ENCODE measurements at places on chromosomes 16 and 17. TPM values are rescaled to one million over a fixed set of nuclear protein-coding genes. Genes with fewer than 3 reads are reported as not detected.

DNA sequence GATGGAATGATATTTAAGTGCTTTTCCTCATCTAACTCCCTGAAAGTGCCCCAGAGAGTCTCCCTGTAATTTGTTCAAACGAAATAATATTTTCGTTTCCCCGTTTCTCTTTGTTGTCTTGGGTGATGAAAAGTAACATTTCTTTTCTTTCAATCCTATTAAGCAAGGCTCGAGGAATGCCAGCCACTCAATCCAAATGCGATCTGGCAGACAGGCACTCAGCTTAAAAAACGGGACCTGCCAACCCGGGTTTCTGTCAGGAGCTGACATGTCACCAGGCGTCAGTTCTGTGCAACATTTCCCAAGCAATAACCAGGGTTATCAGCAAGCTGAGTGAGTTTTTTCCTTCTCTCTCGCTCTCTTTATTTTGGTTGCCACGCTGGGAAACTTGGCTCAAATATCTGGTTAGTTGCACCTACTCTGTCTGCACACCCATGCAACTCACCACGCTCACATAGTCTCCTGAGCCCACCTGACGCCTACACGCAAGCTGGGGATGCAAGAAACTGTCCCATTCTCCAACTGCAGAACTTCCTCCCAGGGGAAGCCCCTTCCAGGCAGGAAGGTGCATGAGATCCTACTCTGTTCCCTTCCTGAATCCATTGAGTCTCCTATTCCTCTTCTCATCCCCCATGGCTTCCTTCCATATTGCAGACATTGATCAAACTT, 208.2 kb downstream of the C16orf78 start:
- no peaks in the 10 kb centered on the region for H3K4me1 ChIP-seq
- DNase-seq, result no peak
- H3K36me3 ChIP-seq, result no peaks in the 10 kb centered on the region
- H3K4me3 ChIP-seq, result no peak overlapping the region
- peaks cover 90% of the 10 kb centered on the region for H3K27me3 ChIP-seq
- H3K27ac ChIP-seq, result no peak overlapping the region

C16orf89 gene
- total RNA-seq, result not detected

- peaks cover 29% of the 10 kb centered on the region for H3K4me1 ChIP-seq
- peak overlapping the region; percentile 95 for H3K4me3 ChIP-seq
- H3K27ac ChIP-seq, result peak overlapping the region; percentile 57
- no peak for DNase-seq
Measured at GRCh38 chr17:4703330-4703691, 626 bp downstream of the PELP1 start.

KRT17 gene
- total RNA-seq, result 80.8 TPM

RHBDL3 gene
- 0.25 TPM for total RNA-seq

CMTM2 gene
- 0.65 TPM for total RNA-seq

DNA sequence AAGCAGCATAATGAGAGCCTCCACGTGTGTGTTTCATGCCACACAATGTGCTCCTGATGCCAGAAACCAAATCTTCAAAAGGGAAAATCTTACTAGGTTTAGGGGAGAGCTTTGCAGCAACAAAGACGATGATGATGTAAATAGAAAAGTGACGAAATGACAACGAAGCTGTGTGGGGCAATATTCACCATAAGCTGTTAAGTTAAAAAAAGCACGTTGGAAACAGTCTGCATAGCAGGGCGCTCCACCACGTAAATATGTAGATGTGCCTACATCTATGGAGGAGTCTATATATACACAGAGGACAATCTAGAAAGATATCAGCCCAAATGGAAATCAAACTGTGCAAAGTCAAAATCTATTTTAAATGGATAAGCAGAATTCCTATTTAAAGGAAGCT, 61.0 kb downstream of the RPH3AL start:
- no peak overlapping the region for H3K27ac ChIP-seq
- H3K4me1 ChIP-seq, result no peaks in the 10 kb centered on the region
- no peak overlapping the region for H3K4me3 ChIP-seq
- no peak for DNase-seq

GRCh38 chr17:61465550-61466237, 13.5 kb downstream of the TBX4 start:
- no peaks in the 10 kb centered on the region for H3K36me3 ChIP-seq
- no peaks in the 10 kb centered on the region for H3K4me1 ChIP-seq
- no peak overlapping the region for H3K4me3 ChIP-seq

CRYBA1 gene
- total RNA-seq, result not detected

DNA sequence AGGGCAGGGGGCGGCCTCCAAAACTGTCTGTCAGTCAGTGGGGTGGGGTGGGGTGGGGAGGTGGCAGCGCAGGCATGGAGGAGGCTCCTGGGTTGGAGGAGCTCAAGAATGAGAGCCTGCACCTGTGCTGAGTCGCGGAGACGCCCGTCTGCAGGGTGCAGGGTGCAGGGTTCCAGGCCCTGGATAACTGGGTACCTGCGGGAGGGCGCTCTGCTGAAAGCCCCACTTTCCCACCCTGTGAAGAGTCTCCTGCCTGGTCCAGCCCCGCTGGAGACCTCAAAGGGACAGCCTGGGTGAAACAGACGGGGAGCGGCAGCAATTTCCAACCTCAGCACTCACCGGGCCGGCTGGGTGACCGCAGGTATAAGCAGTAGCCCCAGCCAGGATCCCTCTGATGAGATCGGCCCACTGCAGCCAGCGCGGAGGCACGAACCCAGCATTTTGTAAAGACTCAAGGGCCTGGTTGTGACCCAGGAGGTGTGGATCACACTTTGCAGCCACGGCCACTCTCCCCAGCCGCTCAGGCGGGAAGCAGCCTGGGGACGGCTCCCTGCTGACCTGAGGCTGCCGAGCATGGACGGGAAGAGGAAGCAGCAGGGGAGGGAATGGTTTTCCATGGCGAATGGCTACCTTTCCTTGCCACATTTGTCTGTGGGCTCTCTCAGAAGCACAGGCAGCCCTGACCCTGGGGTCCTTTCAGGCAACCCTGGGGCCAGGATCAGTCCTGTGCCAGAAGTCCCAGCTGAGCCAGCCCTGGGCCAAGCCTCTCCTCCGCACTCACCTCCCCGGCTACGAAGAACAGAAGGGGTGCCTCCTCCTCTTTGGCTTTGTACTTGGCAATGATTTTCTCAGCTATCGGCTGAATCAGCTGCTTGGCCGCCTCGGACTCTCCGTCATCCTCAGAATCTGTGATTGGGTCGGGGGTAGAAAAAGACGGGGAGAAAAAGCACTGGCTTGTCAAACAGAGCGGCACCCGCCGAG, 21.0 kb downstream of the MRM3 start:
- H3K27ac ChIP-seq, result no peak overlapping the region
- DNase-seq, result no peak
- no peaks in the 10 kb centered on the region for H3K4me1 ChIP-seq
- no peaks in the 10 kb centered on the region for H3K36me3 ChIP-seq
- H3K27me3 ChIP-seq, result no peaks in the 10 kb centered on the region
- H3K4me3 ChIP-seq, result no peak overlapping the region

DNA sequence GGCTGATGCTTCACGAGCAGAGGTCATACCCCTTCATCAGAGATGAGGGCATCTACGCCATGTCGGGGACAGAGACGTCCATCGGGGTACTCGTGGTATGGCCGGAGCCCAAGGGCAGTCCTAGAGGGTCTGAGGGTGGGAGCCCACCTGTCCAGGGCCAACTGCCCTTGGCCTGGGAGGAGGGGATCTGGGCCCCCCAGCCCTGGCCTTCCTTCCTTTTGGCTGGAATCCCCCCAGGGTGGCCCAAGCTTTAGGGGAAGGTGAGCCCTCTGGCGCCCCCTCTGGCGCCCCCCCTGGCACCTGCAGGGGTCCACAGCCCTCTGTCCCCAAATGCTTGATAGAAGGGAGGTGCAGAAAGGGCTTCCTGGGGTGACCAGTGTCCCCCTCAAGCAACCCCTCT, 69.3 kb downstream of the SCNN1B start:
- no peak overlapping the region for H3K4me3 ChIP-seq
- peaks cover 44% of the 10 kb centered on the region for H3K4me1 ChIP-seq
- DNase-seq, result no peak
- H3K36me3 ChIP-seq, result no peaks in the 10 kb centered on the region
- H3K27me3 ChIP-seq, result no peaks in the 10 kb centered on the region

GRCh38 chr16:3347586-3347985, 8.1 kb upstream of the OR2C1 start:
- peaks cover 64% of the 10 kb centered on the region for H3K27me3 ChIP-seq
- no peak overlapping the region for H3K4me3 ChIP-seq
- DNase-seq, result no peak
- no peak overlapping the region for H3K27ac ChIP-seq
- no peaks in the 10 kb centered on the region for H3K36me3 ChIP-seq

DNA sequence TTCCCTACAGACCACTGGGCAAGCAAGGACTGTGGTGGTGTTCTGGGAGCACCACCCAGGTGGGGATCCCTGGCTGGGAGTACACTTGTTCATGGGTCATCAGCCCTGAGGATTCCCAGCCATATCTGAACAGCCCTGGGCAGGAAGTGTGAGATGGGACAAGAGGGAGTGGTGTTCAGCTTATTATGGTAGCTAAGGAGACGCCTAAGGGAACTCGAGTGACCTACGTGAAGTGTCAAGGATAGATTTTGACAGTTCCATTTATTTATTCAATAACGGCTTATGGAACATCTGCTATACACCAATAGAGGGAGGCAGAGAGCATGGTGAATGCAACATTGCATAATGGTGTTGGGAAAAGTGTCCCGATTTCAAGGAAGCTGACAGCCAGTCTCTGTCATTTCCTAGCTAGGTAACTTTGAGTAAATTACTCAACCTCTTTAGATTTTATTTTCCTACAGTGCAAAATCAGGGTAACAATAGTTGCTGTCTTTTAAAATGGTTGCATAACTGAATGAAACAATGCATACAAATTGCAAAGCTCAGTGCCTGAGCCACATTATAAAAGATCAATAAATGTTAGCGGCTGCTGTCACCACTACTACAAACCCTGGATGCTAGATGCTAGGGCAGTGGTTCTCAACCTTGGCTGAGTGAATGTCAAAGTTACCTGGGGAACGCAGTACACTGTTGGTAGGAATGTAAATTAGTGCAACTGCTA, 534.1 kb downstream of the GRIN2A start:
- no peaks in the 10 kb centered on the region for H3K36me3 ChIP-seq
- no peak for DNase-seq
- no peak overlapping the region for H3K4me3 ChIP-seq
- H3K27me3 ChIP-seq, result no peaks in the 10 kb centered on the region
- no peaks in the 10 kb centered on the region for H3K4me1 ChIP-seq
- no peak overlapping the region for H3K27ac ChIP-seq

CES4A gene
- total RNA-seq, result 2.5 TPM

DNA sequence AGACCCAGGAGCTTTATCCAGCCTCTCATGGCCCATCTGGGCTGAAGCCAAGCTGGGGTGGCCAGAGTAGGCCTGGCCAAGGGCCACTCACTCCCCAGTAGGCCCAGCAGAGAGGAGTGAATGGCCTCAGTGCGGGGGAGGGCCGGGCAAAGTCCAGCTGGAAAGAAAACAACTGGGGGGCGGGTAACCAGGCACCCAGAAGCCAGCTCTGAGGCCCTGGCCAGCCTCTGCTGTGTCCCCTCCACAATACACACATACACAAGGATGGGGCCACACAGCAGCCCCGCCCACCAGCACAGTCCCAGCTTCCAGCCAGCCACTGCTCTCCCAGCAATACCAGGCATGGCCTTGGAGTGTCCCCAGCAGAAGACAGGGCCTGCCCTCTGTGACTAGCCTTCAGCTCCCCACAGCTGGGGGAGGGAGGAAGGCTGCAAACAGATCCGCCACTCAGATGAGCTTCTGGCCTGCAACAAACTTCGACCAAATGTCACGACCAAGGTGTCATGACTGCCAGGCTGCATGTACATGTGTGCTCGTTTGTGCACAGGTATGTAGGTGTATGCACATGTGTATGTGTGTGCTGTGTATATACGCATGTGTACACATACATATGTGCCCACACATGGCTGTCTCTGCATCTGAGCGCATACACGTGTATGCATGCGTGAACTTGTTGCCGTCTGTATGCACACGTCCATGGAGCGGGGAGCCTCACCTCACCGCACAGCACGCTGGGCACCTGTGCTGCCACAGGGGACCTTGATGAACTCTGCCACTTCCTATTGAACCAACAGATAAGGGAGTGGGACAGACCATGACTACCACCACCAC, 5.0 kb downstream of the CARHSP1 start:
- peaks cover 29% of the 10 kb centered on the region for H3K4me1 ChIP-seq
- no peak for DNase-seq
- H3K27ac ChIP-seq, result no peak overlapping the region
- no peaks in the 10 kb centered on the region for H3K27me3 ChIP-seq
- H3K4me3 ChIP-seq, result no peak overlapping the region
- H3K36me3 ChIP-seq, result no peaks in the 10 kb centered on the region

- H3K27me3 ChIP-seq, result peaks cover 84% of the 10 kb centered on the region
- no peaks in the 10 kb centered on the region for H3K4me1 ChIP-seq
- no peak overlapping the region for H3K27ac ChIP-seq
- H3K4me3 ChIP-seq, result no peak overlapping the region
Measured at GRCh38 chr16:5188318-5188988, 90.9 kb upstream of the EEF2KMT start.

GRCh38 chr16:58428621-58429542, 36.6 kb downstream of the GINS3 start:
- no peak overlapping the region for H3K4me3 ChIP-seq
- H3K4me1 ChIP-seq, result peaks cover 2% of the 10 kb centered on the region
- H3K36me3 ChIP-seq, result no peaks in the 10 kb centered on the region
- DNase-seq, result no peak
- H3K27me3 ChIP-seq, result no peaks in the 10 kb centered on the region
- H3K27ac ChIP-seq, result no peak overlapping the region

KRTAP16-1 gene
- total RNA-seq, result not detected

GCGR gene
- total RNA-seq, result not detected

HOXB4 gene
- total RNA-seq, result 2.0 TPM

SLC6A2 gene
- 0.50 TPM for total RNA-seq

DNA sequence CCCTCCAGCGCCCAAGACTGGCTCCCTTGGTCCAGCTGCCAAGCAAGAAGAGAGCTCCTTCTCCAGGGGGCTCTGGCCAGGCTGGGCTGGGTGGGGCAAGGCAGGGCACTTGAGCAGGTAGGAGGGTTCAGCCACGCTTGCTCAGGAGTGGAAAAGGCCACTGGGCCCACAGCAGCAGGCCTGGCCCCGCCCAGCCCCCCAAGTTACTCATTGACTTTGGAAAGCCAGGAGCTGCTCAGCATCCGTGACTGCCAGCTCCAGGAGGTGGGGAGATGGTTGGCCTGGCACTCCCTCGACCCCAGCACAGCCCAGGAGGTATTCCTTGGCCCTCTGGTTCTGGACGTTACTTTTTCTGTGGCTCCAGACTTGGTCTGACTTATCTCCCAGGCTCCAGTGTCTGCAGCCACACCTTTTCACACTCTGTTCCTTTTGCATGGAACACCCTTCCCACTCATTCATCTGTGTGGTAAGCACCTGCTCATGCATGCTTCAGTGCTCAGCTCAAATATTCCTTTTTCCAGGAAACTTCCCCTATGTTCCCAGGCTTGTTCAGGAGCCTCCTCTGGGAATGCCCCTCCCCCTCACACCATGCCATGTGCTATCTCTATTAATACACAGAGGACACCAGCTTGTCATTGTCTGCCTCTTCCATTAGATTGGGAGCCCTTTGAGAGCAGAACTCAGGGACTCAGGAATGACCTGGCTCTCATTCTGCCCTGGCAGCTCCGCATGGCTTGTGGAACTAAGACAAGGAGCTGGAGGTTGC, at the start of gene CDH16:
Gene CDH16 (minus strand): TSS at position 83 of the 766 bp plus-strand sequence. CDS start 820 bp downstream, outside the sequence.
- no peaks in the 10 kb centered on the region for H3K27me3 ChIP-seq
- H3K4me3 ChIP-seq, result no peak within 1 kb of the TSS
- H3K27ac ChIP-seq, result no peak within 1 kb of the TSS
- H3K4me1 ChIP-seq, result no peaks in the 10 kb centered on the region
- DNase-seq, result no peak

LRRC37A2 gene
- 10.9 TPM for total RNA-seq

ADAD2 gene
- not detected for total RNA-seq

GRCh38 chr17:77841742-77842527, 116.6 kb upstream of the TNRC6C start:
- H3K36me3 ChIP-seq, result no peaks in the 10 kb centered on the region
- no peak overlapping the region for H3K27ac ChIP-seq
- no peaks in the 10 kb centered on the region for H3K4me1 ChIP-seq
- no peak overlapping the region for H3K4me3 ChIP-seq

Data from PC-9 (cell line).